ENCODE measurements at places on chromosomes 12 and 14.

- peak; percentile 97 for DNase-seq
These were observed 61.6 kb upstream of the GNPNAT1 start for GRCh38 chr14:52852810-52853521.

DNA sequence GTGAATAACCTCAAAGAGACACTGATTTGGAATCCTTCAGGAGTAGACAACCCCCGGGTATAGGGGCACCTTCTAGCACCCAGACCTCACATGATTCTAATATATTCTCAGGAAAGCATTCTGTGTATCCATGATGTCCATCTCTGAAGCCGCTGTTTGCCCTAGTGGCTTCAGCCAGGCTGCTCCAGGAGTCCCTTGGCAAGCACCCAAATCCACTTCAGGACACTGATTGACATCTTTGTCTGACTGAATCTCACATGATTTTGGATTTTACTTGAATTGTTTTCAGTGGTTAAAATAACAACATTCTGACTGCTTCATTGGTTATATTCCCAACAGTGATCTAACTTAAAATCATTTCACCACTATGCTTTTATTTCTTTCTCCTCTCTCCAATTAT lies 390.5 kb upstream of the CLEC14A start:
- DNase-seq: peak; percentile 48

DNA sequence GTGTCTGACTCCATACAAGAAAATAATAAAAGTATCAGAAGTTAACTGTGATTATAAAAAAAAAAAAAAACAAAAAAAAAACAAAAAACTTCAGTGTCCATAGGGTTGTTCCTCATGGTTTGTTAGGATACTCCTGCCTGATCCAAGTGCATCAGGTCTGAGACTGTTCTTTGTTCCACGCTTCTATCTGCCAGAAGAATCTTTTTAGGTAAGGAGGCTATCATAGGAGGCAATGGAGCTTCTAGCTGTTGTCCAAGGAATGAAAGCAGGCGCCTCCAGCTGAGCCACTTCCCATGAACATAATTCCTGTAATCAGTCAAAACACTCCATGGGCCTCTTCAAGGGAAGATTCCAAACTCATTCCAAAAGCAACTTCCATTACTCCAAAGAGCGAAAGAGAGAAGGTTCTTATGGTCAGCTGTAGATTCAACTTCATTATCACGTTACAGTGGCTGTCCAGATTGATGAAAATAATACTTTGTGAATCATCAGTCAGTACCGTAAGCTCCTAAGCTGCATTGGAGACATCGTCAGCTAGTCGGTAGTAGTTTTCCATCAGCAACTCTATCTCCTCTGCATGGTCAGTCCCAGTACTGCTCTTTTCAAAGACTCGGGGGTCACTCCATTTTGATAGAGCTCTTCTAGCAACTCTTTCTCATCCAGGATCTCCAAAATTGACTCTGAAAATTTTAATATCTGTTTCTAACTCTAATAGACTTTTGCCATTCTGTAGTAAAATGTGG lies 9.7 kb downstream of the TBC1D15 start:
- DNase-seq: no peak

GRCh38 chr12:50257236-50258166 lies 25.8 kb downstream of the LIMA1 start:
- DNase-seq: peak; percentile 31

DNA sequence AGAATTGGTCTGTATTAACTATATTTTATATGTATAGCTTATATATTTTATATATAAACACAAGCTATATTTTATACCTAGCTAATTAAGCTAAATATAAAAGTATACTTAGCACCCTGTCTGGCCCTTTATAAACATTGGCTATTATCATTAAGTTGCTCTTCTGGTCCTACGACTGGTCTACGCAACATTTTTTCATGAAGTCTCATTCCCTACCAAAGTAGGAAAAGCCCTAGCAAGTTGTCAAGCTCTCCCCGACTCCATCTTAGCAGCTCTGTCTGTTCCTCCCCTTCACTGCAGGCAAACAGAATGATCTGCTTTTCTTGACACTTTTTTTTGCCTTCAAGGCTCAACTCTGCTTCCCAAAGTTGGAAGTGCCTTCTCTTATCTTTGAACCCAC lies 36.7 kb upstream of the ELK3 start:
- DNase-seq: no peak

- no peak for DNase-seq
These were observed 10.5 kb upstream of the CCDC63 start for GRCh38 chr12:110836291-110836690.

DNA sequence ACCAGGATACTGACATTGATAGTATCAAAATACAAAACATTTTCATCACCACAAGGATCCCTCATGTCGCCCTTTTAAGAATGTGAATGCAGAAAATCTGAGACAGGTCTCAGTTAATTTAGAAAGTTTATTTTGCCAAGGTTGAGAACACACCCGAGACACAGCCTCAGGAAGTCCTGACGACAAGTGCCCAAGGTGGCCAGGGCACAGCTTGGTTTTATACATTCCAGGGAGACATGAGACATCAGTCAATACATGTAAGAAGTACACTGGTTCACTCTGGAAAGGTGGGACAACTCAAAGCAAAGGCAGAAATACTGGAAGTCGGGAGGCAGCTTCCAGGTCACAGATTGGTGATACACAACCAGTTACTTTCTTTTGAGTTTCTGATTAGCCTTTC lies 235.2 kb upstream of the KRR1 start:
- no peak for DNase-seq

DNA sequence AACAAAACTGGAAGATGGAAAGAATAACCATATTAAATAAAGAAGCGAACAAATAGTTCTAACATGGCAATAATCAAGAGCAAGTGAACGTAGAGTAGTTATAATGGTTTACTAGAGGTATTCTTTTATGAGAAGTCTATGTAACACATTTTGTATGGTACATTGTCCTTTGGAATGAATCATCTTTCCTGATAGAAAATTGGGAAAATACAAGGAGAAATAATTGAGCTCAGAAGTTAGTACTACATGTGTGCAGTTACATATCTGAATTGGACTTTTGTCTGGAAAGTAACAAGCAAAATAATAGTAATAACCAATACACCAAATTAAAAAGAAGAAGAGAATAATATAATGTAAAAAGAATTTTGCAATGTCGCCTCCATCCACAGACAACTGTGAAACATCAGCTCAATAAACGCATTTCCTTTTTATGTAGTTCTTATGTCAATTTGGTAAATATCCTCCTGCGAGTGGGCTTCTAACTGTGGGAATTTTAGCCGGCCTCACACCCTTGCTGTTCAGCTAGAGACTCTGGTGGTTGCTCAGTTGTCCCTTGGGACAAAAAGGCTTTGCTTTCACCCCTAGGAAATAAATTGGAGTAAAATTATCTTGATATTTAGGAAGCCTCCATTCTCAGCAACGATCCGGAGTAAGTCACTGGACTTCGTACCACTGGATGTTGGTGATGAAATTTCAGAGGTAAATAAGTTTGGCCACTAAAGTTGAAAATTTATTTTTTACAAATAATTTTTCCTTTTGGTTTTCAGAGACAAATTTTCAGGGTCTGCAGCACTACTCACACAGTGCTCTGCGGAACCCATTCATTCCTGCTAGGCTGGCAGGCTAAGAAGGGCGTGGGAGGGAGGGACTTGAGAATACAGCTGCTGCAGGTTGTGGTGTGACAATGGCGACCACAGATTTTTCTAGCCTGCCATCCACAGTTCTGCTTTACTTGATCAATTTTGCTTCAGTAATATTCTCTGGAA lies 1.1 kb upstream of the TUBA1A start:
- peak; percentile 87 for DNase-seq

GRCh38 chr12:58719161-58719560 lies 201.1 kb downstream of the LRIG3 start:
- DNase-seq: no peak

GRCh38 chr14:58978343-58978742 lies 210.1 kb upstream of the DAAM1 start:
- no peak for DNase-seq

- peak; percentile 64 for DNase-seq
These were observed 582.5 kb downstream of the NRXN3 start for GRCh38 chr14:78752518-78753188.

- DNase-seq: no peak
These were observed 9.0 kb upstream of the DCN start for GRCh38 chr12:91191513-91192111.

DNA sequence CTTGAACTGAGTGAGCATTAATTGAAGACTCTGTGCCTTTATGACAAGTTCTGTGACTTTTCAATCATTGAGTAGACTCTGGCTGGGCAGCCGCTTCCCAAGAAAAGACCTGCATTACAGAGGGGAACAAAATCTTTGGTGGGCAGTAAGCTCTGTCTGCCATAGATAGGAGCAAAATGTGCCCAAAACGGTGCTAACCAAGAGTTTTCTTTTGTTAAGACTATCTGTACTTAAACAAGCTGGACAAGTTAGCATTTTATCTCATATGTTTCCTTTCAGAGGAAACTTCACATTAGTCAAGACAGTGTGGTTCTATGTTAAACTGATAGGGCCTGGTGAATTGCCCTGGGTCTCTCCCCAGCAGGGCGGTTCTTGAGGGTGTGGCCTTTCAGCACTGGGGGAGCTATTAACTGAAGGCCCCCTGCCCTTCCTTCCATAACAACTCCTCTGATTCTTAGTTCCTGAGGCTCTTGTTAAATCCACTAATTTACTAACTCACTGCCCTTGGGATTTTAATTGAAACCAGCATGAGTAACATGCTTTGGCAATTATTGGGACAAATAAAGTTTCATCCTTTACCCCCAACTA lies 219.6 kb downstream of the KTN1 start:
- DNase-seq: no peak

DNA sequence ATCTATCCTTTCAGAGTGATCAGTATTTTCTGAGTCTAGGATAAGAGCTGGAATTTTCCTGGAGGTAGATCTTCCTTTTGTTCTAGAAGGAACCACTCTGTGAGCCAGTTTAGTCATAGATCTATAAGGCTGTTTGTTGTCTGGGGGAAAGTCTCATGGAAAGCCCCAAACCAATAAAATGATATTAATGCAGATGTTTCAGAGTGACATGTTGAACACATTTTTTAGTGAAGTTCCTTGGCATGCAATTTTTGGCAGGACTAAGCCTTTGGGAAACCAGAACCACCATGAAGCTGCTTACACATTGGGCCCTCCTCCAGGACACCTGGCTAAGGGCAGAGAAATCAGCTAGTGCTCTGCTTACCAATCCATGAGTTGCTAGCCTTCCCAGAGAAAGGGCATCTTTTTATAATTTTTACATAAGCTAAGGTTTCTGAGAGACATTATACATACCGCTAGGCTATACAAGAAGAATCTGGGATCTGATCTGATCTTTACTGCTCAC lies 101.5 kb upstream of the PCED1B start:
- DNase-seq: no peak

DNA sequence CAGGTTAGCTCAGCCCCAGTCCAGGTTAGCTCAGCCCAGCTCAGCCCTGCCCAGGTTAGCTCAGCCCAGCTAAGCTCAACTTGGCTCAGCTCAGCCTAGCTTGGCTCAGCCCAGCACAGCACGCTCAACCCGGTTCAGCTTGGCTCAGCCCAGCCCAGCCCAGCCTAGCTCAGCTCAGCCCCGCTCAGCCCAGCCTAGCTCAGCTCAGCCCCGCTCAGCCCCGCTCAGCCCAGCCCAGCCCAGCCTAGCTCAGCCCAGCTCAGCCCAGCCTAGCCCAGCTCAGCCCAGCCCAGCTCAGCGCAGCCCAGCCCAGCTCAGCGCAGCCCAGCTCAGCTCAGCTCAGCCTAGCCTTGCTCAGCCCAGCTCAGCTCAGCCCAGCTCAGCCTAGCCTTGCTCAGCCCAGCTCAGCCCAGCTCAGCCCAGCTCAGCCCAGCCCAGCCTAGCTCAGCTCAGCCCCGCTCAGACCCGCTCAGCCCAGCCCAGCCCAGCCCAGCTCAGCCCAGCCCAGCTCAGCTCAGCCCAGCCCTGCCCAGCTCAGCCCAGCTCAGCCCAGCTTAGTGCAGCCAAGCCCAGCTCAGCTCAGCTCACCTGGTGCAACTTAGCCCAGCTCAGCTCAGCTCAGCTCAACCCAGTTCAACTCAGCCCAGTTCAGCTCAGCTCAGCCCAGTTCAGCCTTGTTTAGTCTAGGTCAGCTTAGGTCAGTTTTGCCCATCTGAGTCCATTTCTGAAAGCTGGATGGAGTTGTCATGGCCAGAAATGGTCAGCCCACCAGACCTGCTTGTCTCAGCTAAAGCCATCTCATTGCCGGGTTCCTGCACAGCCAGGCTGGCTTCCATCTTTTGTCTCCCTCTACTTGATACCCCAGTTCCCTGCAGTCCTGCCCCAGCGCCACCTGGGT lies 333.6 kb downstream of the TMEM121 start:
- no peak for DNase-seq

- DNase-seq: no peak
These were observed 10.5 kb downstream of the DCN start for GRCh38 chr12:91172096-91172495.

- DNase-seq: no peak
These were observed 80.1 kb downstream of the NELL2 start for GRCh38 chr12:44795970-44796369.

DNA sequence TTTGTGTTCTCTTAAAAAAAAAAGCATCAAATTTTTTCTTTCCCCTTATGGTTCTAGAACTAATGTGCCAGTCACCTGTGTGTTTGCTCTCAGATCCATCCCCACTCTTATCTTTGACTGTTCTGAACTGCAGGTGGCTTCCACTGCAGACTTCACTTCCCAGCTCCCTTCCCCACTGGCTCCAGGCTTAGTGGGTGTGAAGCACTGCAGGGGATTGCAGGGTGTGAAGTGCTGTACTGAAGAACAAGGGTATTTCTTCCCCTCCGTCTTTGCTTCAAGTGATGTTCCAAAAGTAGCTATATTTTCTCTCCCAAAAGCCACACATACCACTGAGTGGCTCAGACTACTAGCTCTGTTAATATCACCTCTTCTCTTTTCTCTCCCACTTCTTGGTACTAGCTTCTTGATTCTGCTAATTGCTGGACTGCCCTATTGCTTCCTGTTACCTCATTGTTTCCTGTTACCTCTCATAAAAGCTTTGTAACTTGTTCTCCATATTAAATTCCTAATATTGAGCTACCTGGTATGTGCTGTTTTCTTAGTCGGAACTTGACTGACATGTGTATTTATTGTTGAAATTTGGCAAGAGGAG lies 115.4 kb upstream of the PRICKLE1 start:
- DNase-seq: no peak

DNA sequence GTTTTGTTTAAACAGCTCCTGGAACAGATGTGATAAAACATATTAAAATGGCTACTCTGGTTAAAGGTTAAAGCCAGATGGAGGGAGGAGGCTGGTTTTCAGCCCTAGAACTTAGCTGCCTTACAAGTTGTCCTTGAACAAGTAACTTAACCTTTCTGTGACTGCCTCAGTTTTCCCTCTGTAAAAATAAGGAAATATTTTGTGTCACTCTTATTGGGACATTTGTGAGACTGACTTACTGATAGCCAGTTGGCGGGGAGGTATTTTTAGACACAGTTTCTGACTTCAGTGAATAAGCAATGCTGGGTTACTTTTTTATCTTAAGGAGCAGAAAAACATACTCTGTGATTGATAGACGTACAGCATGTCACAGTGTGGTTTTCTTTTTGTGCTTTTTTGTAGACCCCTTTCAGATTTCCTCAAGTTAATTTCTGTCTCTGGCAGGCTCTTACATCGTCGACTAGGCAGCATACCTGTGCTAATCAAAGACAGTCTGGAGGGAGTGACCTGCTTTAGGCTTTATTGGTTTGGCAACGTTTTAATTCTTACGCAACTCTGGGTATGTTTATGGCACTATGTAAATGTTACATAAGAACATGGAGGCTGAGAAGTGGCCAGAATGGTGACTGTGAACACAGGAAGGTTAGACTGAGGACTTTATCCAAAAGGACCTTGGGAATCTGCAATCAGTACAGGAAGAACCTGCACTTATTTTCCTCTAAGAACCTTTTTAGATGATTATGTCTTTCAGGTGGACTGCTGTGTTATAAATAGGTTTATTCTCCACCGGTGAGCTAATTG lies 3.3 kb downstream of the ACVR1B start:
- no peak for DNase-seq
